Activated CD4-positive, alpha-beta memory T cell treated with anti-CD3 and anti-CD28 coated beads, Interleukin-2, amount 10 ng/mL, durations not matched to agents 7 days and 5 days (primary cell): ENCODE measurements at places on chromosomes 12 and 14. TPM values are rescaled to one million over a fixed set of nuclear protein-coding genes. Genes with fewer than 3 reads are reported as not detected.
A peak's percentile ranks its signal among the peaks of the same experiment; 100 is the strongest.

- DNase-seq = peak; percentile 71
These were observed 532 bp downstream of the FKBP11 start for GRCh38 chr12:48924617-48925303.

DNA sequence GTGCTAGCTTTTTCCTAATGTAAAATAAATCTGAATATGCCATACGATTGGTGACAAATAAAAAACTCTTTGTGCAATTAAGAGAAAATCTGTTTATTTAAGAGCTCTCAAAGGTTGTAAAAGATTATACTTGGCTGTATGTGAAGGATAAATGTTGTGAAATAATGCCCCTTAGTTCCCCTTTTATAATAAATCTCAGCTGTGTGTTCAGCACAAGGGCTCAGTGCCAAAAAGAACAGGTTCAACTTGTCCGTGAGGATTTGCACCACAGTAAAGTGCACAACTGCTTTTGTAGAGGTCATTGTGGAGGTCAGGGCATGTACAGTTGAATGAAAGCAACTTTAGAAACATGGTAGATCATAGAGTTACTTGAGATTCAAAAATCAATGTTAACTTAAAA, 118.6 kb downstream of the TRMT5 start:
- no peak for DNase-seq

- peak; percentile 48 for DNase-seq
These were observed 13.6 kb upstream of the FOXN3 start for GRCh38 chr14:89430391-89431236.

DNA sequence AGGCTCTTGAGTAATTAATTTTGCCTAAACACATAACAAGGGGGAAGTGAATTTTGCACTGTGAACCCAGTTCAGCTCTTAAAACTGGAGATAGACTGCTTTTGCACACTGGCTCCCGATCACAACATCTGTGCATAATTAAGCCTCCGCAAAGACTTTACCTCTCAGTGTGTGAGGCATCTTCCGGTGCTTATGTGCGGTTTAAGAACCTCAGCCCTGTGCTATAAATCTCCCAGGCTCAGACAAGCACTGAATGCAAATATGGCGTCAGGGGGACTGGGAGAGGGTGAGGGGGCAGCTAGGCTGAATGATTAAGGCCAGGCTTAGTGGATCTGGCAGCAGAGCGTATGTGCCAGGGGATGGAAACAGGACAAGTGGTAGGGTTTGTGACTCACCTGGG, 103.3 kb downstream of the ADCK1 start:
- DNase-seq = no peak

Gene KANSL2
- total RNA-seq = 42.2 TPM

Gene WDR89
- total RNA-seq = 21.9 TPM
